ENCODE measurements at places on chromosomes 4 and X. TPM values are rescaled to one million over a fixed set of nuclear protein-coding genes. Genes with fewer than 3 reads are reported as not detected.
A peak's percentile ranks its signal among the peaks of the same experiment; 100 is the strongest.

GRCh38 chrX:19889582-19890342, 2.4 kb upstream of the SH3KBP1 start:
- H3K36me3 ChIP-seq, result no peaks in the 10 kb centered on the region
- no peaks in the 10 kb centered on the region for H3K27me3 ChIP-seq
- H3K27ac ChIP-seq, result no peak overlapping the region

DNA sequence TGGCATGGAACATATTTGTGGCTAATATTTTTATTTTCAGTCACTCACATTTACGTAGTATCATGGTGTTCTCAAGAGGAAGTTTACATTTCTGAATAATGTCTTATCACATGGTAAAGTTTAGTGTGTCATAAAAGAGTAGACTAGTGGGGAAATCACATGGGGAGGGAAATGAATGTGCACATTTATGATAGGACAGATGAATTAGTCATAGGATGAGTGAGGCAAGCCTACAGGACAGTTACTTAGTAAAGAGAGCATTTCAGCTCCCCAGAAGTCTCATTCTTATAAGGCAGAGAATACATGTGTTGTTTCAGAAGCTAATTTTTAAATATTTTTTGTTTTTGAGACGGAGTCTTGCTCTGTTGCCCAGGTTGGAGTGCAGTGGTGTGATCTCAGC, 6.2 kb downstream of the GK start:
- no peak overlapping the region for H3K27ac ChIP-seq
- DNase-seq, result no peak
- peaks cover under 1% of the 10 kb centered on the region for H3K4me1 ChIP-seq
- H3K27me3 ChIP-seq, result no peaks in the 10 kb centered on the region

GRCh38 chrX:153573984-153574383, 25.0 kb downstream of the CCNQ start:
- H3K36me3 ChIP-seq, result no peaks in the 10 kb centered on the region
- H3K4me1 ChIP-seq, result no peaks in the 10 kb centered on the region
- DNase-seq, result peak; percentile 41
- no peak overlapping the region for H3K4me3 ChIP-seq
- H3K27me3 ChIP-seq, result no peaks in the 10 kb centered on the region

DNA sequence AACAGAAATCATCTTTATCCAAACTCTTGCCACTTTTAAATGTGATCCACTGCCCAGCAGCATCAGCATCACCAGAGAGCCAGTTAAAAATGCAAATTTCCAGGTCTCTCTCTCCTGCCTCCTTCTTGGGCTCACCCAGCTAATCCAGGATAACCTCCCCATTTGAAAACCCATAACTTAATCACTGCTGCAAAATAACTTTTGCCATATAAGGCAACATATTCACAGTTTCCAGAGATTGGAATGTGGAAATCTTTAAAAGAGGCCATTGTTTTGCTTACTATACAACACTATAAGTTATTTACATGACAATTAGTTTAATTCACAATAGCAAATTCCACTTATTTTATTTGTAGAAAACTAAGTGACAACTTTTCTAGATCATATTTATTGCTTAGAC, 4.8 kb upstream of the EXOSC9 start:
- peaks cover 5% of the 10 kb centered on the region for H3K27me3 ChIP-seq
- no peak overlapping the region for H3K27ac ChIP-seq
- no peak for DNase-seq
- H3K4me1 ChIP-seq, result peaks cover 4% of the 10 kb centered on the region
- H3K36me3 ChIP-seq, result no peaks in the 10 kb centered on the region

- no peak for DNase-seq
- no peaks in the 10 kb centered on the region for H3K36me3 ChIP-seq
- no peaks in the 10 kb centered on the region for H3K27me3 ChIP-seq
- H3K27ac ChIP-seq, result no peak overlapping the region
- no peak overlapping the region for H3K4me3 ChIP-seq
These were observed 61.0 kb downstream of the REELD1 start for GRCh38 chr4:146275370-146275769.

- no peaks in the 10 kb centered on the region for H3K4me1 ChIP-seq
- no peak for DNase-seq
- H3K36me3 ChIP-seq, result no peaks in the 10 kb centered on the region
- no peaks in the 10 kb centered on the region for H3K27me3 ChIP-seq
- no peak overlapping the region for H3K27ac ChIP-seq
- H3K4me3 ChIP-seq, result no peak overlapping the region
These were observed 57.6 kb downstream of the SLC4A4 start for GRCh38 chr4:71396382-71396781.

DNA sequence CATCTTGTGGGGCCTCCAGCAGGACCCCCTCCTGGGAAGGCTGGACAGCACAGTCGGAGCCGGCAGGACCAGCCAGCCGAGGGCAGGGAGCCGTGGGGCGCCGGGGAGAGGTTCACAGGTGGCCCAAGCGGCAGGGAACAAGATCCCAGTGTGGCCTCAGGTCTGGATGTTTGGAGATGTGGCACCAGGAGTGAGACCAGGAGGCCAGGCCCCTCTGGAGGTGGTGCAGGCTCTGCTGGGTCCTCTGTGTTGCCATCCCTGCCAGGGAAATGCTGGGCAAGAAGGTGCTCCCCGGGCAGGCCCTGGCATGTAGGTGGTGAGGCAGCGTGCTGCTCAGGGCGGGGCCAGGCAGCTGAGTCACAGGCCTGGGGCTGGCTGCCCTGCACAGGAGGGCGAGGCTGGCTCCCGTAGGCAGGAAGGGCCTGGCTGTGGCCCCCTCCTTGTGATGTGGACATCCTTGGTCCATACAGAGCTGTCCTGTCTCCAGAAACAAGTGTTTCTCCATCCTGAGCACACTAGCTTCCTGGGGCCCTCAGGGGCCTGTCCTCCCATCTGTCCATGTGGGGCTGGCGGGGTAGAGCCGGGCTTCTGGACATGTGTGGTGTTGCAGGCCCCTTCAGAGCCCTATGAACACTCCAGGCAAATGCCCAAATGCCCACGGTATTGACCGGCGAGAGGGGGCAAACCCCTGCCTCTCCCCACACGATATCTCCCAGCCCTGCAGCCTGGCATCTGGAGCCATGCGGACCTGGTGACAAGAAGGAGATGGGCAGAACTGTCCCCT, 4.8 kb upstream of the HGFAC start:
- no peaks in the 10 kb centered on the region for H3K4me1 ChIP-seq
- no peak overlapping the region for H3K27ac ChIP-seq
- no peak for DNase-seq
- no peak overlapping the region for H3K4me3 ChIP-seq

DNA sequence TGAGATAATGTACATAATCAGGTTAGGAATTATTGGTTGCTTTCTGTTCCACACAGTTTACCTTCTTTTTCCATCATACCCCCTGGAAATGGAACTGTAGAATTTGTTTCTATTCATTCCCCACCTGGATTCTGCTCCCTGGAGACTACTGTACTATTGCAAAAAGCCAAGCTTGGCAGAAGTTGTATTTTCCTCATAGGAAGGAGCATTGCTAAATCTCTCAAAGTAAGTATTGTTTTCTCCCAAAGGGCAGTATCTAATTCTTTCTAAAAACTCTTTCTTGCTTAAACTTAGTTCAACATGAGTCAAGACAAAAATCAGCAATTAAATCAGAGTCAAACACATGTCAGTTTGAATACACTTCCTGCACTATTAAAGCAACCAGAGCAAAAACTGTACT, 136.2 kb downstream of the CDS1 start:
- H3K27ac ChIP-seq, result no peak overlapping the region
- H3K4me3 ChIP-seq, result no peak overlapping the region
- H3K4me1 ChIP-seq, result no peaks in the 10 kb centered on the region
- no peak for DNase-seq
- H3K27me3 ChIP-seq, result no peaks in the 10 kb centered on the region
- H3K36me3 ChIP-seq, result no peaks in the 10 kb centered on the region

DNA sequence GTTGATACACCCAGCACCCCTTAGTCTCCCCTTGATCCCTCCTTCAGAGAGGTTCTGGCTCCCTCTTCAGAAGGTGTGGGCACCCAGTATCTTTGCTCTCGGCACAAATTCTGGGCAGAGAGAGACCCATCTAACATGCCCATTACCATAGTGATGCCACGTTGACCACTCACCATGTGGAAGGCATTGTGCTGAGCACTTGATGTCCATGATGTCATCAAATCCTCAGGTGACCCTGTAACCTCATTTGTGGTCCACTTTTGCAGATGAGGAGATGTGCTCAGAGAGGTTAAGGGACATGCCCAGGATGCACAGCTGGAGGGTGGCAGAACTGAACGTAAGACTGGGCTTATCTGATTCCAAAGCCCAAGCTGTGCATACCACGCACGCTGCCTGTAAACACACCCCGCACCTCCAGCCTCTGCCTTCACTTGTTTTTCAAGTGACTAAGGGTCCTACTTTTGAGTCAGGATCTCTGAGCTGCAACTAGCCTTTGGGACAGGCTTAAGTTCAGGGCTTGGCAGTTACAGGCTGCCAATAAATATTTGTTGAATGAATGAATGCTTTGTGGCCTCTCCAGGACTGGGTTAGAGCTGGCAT, 55.2 kb downstream of the HTRA3 start:
- no peak overlapping the region for H3K4me3 ChIP-seq
- no peak overlapping the region for H3K27ac ChIP-seq
- H3K36me3 ChIP-seq, result no peaks in the 10 kb centered on the region

DNA sequence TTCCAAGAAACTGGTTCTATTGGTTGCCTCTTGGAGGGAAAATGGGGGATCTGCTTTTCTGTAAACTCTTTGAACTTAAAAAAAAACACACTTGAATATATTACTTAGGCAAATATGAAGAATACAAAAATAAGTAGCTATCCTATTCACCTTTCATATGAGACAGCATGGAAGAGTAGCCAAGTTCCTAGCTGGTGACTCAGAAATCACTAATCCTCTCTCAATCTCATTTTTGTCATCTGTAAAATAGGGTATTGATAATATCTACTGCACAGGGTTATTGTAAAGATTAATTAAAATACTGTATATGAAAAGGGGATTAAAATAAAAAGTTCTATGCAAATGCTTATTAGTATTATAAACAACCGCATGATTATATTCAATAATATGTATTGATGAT, 12.7 kb downstream of the MGARP start:
- H3K27ac ChIP-seq, result no peak overlapping the region
- DNase-seq, result no peak
- no peaks in the 10 kb centered on the region for H3K27me3 ChIP-seq
- no peaks in the 10 kb centered on the region for H3K36me3 ChIP-seq

- H3K4me1 ChIP-seq, result peaks cover 15% of the 10 kb centered on the region
- H3K36me3 ChIP-seq, result no peaks in the 10 kb centered on the region
- H3K4me3 ChIP-seq, result no peak overlapping the region
- DNase-seq, result no peak
- H3K27ac ChIP-seq, result no peak overlapping the region
These were observed 49.8 kb upstream of the C1QTNF7 start for GRCh38 chr4:15378062-15378461.

DNA sequence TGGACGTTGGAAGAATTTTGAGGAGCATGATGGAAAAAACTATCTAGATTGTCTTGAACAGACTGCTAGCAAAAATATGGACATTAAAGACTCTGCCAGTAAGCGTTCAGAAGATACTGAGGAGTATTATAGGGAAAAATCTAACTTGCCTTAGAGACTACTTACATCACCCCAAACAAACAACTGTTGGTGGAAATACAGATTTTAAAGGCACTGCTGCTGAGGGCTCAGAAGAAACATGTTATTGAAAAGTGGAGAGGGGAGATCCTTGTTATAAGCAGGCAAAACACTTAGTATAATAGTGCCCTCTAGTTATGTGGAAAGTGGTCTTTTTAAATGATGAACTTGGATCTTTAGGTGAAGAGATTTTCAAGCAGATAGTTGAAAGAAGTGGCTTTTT, 29.2 kb downstream of the MAD2L1 start:
- no peak overlapping the region for H3K27ac ChIP-seq
- H3K4me3 ChIP-seq, result no peak overlapping the region
- no peaks in the 10 kb centered on the region for H3K4me1 ChIP-seq

DNA sequence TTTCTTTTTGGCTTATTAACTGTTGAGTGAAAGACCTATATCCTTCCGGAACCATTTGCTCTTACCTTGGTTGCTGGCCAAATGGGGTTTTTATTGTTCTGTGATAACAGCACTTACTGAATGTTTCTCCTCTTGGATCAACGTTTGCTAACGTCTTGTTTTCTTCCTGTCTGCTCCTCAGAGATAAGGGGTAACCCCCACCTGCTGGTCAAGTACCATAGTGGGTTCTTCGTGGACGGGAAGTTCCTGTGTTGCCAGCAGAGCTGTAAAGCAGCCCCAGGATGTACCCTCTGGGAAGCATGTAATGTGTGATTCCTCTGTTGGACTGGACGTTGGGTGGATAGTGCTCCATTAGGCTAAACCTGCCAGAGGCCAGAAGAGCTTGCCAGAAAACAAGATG, 15.3 kb downstream of the BMX start:
- no peaks in the 10 kb centered on the region for H3K27me3 ChIP-seq
- no peaks in the 10 kb centered on the region for H3K36me3 ChIP-seq
- no peaks in the 10 kb centered on the region for H3K4me1 ChIP-seq
- H3K4me3 ChIP-seq, result no peak overlapping the region
- DNase-seq, result no peak
- no peak overlapping the region for H3K27ac ChIP-seq

- H3K27ac ChIP-seq, result no peak overlapping the region
- H3K4me1 ChIP-seq, result no peaks in the 10 kb centered on the region
- H3K4me3 ChIP-seq, result no peak overlapping the region
- DNase-seq, result no peak
- H3K36me3 ChIP-seq, result no peaks in the 10 kb centered on the region
These were observed 41.7 kb downstream of the ITM2A start for GRCh38 chrX:79325263-79325958.

DNA sequence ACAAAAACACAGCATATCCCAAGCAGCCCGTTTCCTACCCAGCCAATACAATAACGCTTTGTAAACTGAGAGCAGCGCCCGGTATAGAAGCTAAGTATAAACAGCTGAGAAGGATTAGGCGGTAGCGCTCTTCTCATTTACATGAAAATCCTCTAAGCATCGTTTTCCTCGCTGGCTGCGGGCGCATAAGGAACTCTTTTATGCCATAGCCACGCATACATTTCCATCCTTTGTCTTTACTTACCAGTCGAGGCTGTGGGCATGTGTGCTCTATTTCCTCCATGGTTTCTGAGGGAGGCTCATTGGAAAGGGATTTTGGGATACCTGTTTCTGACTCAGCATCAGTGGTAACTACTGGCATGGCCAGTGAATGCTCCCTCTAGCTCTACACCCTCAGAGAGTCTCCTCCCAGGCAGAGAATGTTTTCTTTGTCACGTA, 383 bp downstream of the PCYT1B start:
- H3K4me3 ChIP-seq, result peak overlapping the region; percentile 33
- no peak overlapping the region for H3K27ac ChIP-seq
- H3K4me1 ChIP-seq, result peaks cover 17% of the 10 kb centered on the region
- DNase-seq, result no peak
- no peaks in the 10 kb centered on the region for H3K27me3 ChIP-seq

DNA sequence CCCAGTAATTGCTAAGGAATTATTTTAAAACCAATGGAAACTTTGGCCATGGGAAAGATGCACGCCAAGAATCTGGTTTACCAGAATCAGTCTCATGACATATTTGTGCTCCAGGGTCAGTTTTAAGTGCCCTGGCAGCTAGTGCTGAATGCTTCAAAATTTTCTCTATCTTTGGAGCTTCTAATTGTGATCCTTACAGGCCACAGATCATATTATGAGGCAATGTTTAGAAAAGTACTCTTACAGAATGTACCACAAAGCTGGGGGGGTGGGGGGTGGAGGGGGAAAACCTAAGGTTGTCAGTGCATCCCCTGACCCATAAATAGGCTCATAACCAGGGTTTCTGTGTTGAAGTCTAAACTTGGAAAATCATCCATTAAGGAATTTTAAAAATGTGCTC, 514.5 kb downstream of the INPP4B start:
- H3K27ac ChIP-seq, result no peak overlapping the region
- no peak overlapping the region for H3K4me3 ChIP-seq
- no peak for DNase-seq
- H3K4me1 ChIP-seq, result no peaks in the 10 kb centered on the region
- H3K36me3 ChIP-seq, result no peaks in the 10 kb centered on the region
- no peaks in the 10 kb centered on the region for H3K27me3 ChIP-seq

FAT1 gene
- total RNA-seq, result 0.07 TPM

DIPK2B gene
- not detected for total RNA-seq

BANK1 gene
- 354 TPM for total RNA-seq

GUCY1B1 gene
- 0.19 TPM for total RNA-seq

LARP1B gene
- 14.6 TPM for total RNA-seq

TBX22 gene
- not detected for total RNA-seq

Data from B cell (primary cell).